Fibroblast of lung (primary cell): ENCODE measurements at places on chromosomes 7 and 10. TPM values are rescaled to one million over a fixed set of nuclear protein-coding genes. Genes with fewer than 3 reads are reported as not detected.
A peak's percentile ranks its signal among the peaks of the same experiment; 100 is the strongest.

DNA sequence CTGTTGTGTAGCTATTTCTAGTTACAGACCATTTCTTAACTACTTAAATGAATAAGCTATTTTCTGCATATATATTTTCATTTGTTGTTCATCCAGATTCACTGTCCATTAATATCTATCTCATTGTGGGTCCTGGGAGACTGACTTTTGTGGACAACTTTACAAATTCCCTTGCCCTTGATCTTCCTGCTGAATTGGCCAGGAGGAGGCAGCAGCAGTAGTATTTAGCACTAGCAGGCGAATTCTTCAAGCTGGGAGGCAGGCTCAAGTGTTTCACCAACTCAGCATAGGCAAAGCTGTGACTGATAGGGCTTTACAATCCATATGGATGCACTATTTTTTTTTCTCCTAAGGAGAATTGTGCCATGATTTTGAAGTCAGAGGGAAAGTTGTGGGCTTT lies 461.0 kb upstream of the NRG3 start:
- no peak overlapping the region for H3K27ac ChIP-seq
- DNase-seq, result no peak
- no peak overlapping the region for H3K4me3 ChIP-seq
- no peaks in the 10 kb centered on the region for H3K27me3 ChIP-seq
- H3K4me1 ChIP-seq, result no peaks in the 10 kb centered on the region

- no peak overlapping the region for H3K4me3 ChIP-seq
- H3K27me3 ChIP-seq, result no peaks in the 10 kb centered on the region
- DNase-seq, result no peak
- no peaks in the 10 kb centered on the region for H3K36me3 ChIP-seq
Measured at GRCh38 chr7:29243910-29244655, 49.5 kb downstream of the CHN2 start.

DNA sequence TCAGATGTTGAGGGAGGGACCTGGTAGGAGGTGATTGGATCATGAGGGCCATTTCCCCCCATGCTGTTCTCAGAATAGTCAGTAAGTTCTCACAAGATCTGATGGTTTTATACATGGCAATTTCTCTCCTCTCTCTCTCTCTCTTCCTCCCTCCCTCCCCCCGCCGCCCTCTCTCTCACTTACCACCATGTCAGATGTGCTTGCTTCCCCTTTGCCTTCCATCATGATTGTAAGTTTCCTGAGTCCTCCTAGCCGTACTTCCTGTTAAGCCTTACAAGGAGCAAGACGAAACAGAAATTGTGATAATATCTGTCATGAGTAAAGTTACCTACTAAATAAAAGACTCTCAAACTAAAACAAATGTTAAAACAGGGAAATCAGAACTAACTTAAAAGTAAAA lies 19.9 kb upstream of the GPR141 start:
- no peak overlapping the region for H3K4me3 ChIP-seq
- DNase-seq, result no peak
- no peak overlapping the region for H3K27ac ChIP-seq
- H3K27me3 ChIP-seq, result no peaks in the 10 kb centered on the region
- H3K36me3 ChIP-seq, result no peaks in the 10 kb centered on the region
- H3K4me1 ChIP-seq, result no peaks in the 10 kb centered on the region

GRCh38 chr10:60409202-60409601 lies 19.5 kb upstream of the ANK3 start:
- no peaks in the 10 kb centered on the region for H3K27me3 ChIP-seq
- H3K4me3 ChIP-seq, result no peak overlapping the region
- no peak for DNase-seq
- no peaks in the 10 kb centered on the region for H3K4me1 ChIP-seq
- H3K27ac ChIP-seq, result no peak overlapping the region

GRCh38 chr10:102764470-102765161 lies 20.9 kb downstream of the WBP1L start:
- no peak for DNase-seq
- H3K4me1 ChIP-seq, result peaks cover 2% of the 10 kb centered on the region
- no peaks in the 10 kb centered on the region for H3K36me3 ChIP-seq
- no peaks in the 10 kb centered on the region for H3K27me3 ChIP-seq
- H3K4me3 ChIP-seq, result no peak overlapping the region

DNA sequence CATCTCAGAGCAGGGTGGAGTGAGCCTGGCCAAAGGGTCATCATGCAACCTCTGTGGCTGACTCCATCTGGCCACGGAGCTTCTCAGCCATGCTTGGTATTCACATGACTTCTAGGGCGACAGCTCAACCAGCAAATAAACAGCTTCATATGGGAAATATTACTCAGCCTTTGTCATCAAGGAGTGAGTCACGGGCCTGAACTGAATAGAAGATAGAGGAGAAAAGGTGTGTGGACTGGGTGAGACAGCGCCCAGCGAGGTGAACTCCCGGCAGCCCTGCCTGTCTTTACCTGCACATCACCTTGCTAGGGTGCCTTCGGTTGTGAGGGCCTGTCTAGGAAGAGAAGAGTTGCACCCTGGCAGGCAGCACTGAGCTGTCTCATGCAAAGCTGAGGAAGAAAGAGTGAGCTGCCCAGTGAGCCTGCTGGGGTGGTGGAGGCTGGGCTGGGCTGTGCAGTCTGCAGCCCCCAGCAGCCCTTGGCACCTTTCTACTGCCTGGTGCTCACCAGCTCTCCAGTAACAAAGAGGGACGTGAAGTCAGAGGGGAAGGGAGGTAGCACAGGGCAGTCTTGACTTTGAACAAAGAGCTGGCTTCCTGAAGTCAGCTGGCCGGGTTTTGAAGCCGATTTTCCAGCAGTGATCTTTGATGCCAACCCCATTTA lies 114.2 kb downstream of the EGFR start:
- H3K27ac ChIP-seq, result peak overlapping the region; percentile 100
- DNase-seq, result peak; percentile 100
- peaks cover 56% of the 10 kb centered on the region for H3K4me1 ChIP-seq

- H3K27ac ChIP-seq, result no peak overlapping the region
- H3K36me3 ChIP-seq, result no peaks in the 10 kb centered on the region
- no peak for DNase-seq
- H3K4me1 ChIP-seq, result no peaks in the 10 kb centered on the region
Measured at GRCh38 chr10:106958589-106959361, 205.7 kb downstream of the SORCS1 start.

DNA sequence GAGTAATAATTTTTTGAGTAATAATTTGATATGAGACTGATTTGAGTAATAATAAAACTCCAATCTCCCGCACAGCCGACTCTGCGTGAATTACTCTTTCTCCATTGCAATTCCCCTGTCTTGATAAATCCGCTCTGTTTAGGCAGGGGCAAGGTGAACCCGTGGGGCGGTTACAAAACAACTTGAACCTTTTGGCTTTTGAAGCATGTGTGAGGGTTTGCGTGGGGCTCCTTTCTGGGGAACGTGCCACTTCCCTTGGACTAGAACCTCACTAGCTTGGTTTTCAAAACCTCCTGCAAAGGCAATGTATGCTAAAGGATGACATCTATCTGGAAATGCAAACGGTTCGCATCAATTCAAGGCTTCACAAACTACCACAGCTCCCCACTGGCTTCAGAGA lies 1.5 kb downstream of the CRPPA start:
- DNase-seq, result no peak
- no peak overlapping the region for H3K27ac ChIP-seq
- peak overlapping the region; percentile 67 for H3K4me3 ChIP-seq
- no peaks in the 10 kb centered on the region for H3K36me3 ChIP-seq
- no peaks in the 10 kb centered on the region for H3K27me3 ChIP-seq

DNA sequence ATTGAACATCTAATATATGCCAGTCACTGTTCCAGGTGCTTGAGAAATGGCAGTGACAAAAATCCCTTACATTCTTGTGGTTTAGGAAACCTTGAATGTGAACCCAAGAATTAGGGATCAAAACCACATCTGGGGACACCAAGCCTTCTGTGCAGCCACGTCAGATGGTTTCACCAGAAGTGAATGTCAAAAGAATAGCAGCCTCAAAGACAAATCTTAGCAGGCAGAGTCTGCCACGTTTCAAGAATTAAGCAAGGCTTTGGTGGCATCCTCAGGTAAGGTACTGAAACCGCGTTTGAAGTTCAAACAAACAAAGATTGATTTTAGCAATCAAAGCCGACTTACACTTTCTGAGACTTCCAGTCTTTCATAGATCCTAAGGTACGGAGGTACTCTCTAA lies 225.5 kb upstream of the GNAI1 start:
- H3K4me3 ChIP-seq, result no peak overlapping the region
- H3K4me1 ChIP-seq, result no peaks in the 10 kb centered on the region
- H3K27ac ChIP-seq, result no peak overlapping the region
- DNase-seq, result no peak

DNA sequence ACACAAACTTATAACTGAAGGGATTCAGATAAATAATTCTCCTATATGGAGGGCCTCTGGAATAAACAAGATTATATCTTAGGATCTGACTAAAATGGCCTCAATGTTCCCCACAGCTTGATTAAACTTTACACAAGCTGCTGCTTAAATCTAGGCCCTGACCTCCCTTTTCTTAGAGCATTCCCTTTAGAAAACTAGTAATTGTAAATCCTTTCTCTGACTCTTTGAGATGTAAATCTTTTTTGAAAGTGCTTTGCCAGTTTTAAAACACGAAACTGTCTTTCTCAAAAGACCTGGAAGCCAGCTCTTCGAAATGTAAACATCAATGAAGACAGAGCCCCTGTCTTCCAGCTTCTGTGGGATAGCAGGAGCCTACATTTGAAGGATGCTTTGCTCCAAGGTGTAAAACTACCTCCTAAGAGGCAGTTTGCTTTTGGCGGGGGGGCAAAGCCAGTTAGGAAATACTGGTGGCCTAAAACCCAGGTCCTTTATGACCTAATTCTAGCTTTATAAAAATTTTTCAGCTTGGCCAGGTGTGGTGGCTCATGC lies 758.7 kb downstream of the CNTNAP2 start:
- no peak overlapping the region for H3K27ac ChIP-seq
- no peaks in the 10 kb centered on the region for H3K36me3 ChIP-seq
- no peaks in the 10 kb centered on the region for H3K4me1 ChIP-seq
- no peak overlapping the region for H3K4me3 ChIP-seq

- no peak for DNase-seq
- H3K27ac ChIP-seq, result no peak overlapping the region
- no peaks in the 10 kb centered on the region for H3K4me1 ChIP-seq
- H3K4me3 ChIP-seq, result no peak overlapping the region
Measured at GRCh38 chr7:43960933-43961332, 34.7 kb downstream of the UBE2D4 start.

Gene CLEC5A
- not detected in 2 replicates for total RNA-seq

Gene TMEM225B
- total RNA-seq, result 0.51 and 1.2 TPM in 2 replicates

Gene VWC2
- total RNA-seq, result not detected in 2 replicates

Gene BICC1
- 62.7 and 64.7 TPM in 2 replicates for total RNA-seq

Gene BAIAP2L1
- 2.8 and 5.3 TPM in 2 replicates for total RNA-seq

Gene OR2A7
- total RNA-seq, result 0.26 and 0.50 TPM in 2 replicates

Gene TMEM196
- not detected in 2 replicates for total RNA-seq

Gene GIMAP6
- under 0.01 TPM in 1 of 2 replicates, not detected in the other for total RNA-seq

Gene COX15
- 43.7 and 43.9 TPM in 2 replicates for total RNA-seq
